ENCODE measurements at places on chromosomes 5 and 9.

DNA sequence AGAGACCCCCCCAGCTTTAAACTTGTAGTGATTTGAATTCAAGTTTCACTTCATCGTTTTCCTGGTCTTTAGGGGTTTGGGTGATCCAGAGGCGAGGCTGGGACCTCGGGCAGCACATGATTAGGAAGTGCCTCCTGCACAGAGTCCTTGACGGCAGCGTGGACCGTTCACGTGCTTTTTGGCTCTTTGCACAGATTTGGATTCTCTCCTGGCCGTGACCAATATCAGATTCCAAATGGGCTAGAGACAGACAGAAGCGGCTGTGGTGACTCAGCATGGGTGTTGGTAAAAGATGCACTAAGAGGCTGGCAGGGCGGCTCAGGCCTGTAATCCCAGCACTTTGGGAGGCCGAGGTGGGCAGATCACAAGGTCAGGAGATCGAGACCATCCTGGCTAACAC, 117.2 kb upstream of the CACNA1B start:
- no peak for DNase-seq

DNA sequence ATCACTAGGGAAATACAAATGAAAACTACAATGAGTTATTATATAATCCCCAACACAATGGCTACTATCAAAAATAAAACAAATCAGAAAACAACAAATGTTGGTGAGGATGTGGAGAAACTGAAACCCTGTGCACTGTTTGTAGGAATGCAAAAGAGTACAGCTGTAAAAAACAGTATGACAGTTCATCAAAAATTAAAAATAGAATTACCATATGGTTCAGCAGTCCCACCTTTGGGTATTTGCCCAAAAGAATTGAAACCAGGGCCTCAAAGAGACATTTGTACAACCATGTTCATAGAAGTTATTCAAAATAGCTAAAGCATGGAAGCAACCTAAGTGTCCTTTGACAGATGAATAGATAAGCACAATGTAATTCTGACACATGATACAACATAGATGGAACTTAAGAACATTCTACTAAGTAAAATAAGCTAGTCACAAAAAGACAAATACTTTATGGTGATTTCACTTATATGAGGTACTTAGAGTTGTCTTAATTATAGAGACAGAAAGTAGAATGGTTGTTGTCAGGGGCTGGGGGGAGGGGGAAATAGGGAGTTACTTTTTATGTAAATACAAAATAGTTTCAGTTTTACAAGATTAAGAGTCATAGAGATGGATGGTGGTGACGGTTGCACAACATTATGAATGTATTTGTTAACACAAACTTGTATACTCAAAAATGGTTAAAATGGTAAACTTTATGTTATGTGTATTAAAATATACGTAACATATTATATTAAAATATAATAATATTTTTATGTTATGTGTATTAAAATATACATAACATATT, 102.8 kb downstream of the KCTD16 start:
- DNase-seq, result no peak

DNA sequence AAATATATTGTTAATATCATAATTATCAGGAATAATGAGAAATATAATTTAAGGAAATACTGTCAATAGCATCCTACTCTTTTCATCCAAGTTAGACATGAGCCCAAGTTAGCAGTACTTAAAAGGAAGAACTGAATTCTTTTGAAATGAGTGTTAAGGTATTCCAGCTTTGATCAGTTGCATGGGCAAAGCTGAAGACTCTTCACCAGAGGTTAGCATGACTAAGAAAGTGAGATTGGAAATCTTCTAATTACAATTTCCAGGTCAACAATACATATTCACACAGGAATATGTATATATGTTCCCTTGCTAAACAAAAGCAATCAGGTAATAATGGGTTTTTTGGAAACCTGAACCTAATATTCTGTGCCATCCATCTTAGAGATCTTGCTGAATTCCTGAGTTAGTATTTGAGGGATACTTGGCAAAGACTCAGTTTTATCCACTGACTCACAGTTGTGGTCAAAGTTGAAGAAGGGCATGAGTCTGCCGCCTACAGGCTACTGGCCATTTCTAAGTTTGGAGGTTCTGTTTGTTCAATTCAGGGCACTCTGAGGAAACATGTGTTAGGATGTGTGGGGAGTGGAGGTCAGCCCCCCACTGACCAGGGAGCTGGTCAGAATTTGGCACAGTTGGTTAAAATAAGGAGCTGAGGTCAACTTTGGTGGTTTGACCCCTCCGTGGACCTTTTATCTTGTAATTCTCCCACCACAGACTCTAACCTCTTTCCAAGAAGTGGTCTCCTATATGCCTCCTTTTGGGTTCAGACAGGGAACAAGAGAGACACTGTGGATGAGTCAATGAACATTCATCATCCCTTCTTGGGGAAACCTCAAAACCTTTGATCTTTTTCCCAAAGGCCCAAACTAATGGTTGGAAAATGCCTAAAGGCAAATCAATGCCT, 118.3 kb downstream of the PIK3R1 start:
- DNase-seq, result no peak

DNA sequence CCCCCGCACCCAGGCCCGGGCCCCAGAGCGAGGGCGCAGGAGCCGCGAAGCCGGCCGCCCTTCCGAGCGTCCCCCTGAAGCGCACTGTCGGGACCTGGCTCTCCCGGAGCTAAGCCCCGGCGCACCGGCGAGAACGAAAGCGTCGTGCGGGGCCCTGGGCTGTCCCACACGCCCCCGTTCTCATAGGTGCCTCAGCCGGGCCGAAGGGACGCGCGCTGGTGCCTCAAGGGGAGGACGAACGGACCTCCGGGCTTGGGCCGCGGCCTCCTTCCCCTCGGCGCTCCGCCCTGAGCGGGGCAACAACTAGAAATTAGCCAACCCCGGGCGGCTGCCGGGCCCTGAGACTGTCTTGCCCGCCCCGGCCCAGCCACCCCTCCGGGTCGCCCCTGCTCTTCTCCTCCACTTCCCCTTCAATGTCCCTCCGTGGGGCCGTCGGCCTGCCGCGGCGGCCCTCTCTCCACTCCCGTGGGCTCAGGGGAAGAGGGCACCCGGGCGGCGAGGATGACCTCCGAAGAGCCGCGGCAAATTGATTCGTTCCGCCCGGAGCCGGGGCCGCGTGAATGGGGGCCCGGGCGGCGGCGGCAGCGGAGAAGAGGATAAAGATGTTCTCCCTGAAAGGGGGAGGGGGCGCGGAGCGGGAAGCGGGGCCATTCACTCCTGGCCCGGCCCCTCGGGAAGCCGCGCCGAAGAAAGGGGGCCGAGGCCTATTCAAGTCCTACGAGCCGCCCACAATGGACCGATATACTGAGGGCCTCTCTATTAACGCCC, 3.5 kb upstream of the PRDM12 start:
- no peak for DNase-seq

DNA sequence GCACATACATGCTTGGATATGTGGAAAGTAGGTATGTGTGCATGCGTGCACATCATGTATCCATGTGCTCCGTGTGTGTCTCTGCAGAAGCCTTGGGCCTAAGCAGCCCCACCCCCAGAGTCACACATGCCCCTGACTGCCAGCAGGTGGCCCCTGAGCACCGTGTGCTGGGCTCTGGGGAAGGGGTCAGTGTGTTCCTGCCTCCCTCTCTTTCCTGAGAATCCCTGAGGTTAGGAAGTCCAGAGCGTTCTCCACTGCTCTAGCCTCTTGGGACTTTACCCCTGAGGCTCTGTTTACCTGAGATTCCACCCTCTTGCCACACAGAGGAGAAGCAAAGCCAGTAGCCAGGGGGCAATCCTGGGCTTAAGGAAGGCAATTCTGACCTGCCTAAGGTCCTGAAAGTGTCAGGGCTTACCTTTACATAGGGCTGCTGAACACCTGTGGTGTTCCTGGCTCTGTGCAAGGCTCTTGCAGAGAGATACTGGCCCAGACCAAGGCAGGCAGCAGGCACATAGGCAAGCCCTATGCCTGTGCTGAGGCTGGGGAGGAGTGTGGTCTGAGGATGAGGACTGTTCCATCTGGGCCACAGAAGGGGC, 207.3 kb downstream of the TMEM38B start:
- no peak for DNase-seq

DNA sequence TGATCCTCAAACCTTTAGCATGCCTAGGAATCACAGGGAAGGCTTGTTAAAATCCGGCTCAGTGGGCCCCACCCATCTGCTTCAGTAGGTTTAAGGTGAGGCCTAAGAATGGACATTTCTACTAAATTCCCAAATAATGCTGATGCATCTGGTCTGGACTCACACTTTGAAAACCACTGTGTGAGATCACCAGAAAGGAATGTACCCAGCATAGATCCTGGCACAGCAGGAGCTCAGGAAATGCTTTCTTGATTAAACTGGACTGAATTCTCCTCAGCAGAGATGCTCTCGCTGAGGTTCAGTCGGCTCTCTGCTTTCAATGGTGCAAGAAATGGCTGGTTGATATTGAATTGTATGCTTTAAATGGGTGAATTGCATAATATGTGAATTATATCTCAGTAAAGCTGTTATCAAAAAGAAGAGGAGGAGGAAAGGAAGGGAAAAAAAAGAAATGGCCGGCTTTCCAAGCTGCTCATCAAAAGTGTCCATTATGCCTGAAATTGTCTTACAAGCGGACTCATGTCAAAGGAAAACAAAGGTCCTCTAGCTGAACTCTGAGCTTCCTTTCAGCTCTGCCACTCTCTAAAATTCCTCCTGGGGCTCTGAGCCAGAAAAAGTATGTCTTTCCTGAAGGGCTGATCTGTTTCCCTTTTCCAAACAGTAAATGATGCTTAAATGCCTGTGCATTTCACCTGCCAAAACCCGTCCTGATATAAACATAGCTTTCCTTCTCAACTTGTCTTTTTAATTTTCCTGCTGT, 77.6 kb upstream of the SAP30L start:
- no peak for DNase-seq

DNA sequence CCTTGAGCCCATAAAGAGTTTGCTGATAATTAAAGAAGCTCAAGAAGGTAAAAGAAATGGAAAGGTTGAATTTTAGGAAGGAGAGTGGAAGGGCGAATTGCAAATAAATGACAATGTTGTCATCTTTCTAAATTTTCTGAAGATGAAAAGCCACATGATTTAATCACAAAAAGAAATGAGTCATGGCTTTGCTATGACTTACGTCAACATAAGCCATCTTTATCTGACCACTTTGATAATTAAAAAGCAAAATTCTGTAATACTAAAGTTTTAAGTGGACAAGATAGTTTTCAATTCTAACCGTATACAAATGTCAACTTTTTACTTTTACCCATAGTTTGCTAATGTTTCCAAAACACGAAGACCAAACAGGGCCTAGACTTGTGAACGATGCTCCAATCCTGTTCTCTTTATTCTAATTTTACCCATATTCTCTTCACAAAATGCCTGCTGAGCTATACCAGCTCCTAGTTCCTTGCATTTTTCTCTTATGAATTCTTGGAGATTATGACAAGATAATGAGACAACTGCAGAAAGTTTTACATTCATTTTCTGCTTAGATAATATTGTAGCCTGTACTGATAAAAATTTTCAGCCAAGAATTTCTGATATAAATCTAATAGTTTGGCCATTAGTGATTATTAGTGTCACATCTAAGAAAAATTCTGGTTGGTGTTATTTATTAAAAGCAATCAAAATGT, 21.8 kb upstream of the PRUNE2 start:
- DNase-seq, result no peak

- no peak for DNase-seq
These were observed 108.5 kb upstream of the OTULINL start for GRCh38 chr5:14472986-14473567.

GRCh38 chr9:2859776-2860379, 16.0 kb upstream of the PUM3 start:
- peak; percentile 19 for DNase-seq

GRCh38 chr9:27487927-27488326, 36.2 kb upstream of the IFNK start:
- DNase-seq, result no peak

DNA sequence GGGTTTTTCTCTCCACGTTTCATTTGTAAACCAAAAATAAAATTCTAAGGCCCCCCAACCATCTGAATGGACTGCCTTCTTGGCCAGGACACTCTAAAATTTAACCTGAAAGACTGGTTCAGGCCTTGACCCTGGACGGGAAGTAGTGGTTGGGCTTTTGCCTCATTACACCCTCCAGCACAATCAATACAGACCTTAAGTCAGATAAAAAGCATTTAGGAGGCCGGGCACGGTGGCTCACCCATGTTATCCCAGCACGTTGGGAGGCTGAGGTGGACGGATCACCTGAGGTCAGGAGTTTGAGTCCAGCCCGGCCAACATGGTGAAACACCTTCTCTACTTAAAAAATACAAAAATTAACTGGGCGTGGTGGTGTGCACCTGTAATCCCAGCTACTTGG, 91.6 kb upstream of the PPP1R26 start:
- no peak for DNase-seq

GRCh38 chr5:135473956-135474670, 22.0 kb upstream of the TIFAB start:
- no peak for DNase-seq

DNA sequence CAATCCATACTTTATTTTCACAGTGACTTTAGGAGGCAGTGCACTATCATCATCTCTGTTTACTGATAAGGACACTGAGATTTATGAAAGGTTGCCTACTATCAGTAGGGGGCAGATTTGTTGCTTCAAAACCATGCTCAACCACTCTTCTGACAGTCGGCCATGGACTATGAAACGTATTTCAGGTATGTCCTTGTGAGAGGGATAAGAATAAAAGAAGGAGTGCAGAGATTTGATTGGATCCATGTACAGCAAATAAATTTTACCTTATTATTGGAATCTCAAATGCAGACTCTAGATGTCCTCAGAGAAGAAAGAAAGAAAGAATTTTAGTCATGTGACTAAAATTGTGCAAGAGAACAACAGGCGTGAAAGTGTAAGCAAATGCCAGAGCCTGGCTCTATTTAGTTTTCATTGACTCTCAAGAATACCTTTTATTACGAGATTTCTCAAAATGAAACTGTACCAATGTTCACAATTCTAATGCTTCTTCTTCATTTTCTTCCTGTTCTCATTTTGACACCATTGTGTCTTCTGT, 296.6 kb upstream of the RASA1 start:
- no peak for DNase-seq

DNA sequence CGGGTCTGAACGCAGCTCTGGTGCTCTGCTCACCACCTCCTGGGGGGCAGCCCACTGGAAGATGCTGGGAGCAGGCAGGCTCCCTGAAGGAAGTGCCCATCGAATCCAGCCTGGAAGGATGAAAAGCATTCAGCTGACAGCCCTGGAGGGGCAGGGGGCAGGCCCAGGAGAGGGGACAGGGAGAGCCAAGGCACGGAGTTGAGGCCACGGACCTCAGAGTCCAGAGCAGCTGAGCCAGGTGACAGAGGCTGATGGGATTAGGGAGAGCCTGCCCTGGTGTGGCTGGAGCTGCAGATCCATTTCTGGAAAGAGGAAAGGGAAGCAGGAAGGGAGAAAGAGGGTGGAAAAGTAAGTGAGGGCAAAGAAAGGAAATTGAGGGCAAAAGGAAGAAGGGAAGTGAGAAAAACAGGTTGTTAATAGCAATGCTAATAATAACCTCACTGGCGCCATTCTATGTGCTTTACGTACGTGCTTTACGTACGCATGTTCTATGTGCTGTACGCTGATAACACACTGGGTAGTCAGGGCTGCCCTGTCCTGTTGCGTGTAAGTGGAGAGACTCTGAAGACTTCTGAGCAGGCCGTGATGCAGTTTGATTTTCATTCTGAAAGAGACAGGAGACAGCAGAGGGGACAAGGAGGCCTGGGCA, 52.6 kb downstream of the LMX1B start:
- DNase-seq, result no peak
